ENCODE measurements at places on chromosomes 4 and X.

GRCh38 chr4:26803211-26803861 lies 57.3 kb upstream of the STIM2 start:
- no peak for DNase-seq

- DNase-seq = no peak
Measured at GRCh38 chr4:153122855-153123254, 81.4 kb upstream of the TRIM2 start.

DNA sequence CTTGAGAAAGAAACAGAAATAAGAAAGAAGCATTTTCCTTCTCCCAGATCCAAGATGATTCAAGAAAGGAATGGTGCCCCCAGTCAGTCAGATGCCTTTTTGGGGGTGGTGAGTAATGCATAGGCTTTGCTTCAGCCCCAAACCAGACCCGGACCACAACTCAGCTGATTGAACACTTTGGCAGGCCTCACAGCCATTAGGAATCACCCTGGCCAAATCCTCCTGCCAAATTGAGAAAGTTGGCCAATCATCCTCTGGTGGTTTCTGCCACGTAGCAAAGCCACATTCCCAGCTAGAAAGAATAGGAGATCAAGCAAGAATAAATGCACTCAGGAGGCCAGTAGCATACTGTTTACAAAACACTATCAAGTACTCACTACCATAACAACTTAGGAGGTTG lies 33.7 kb downstream of the FRMD7 start:
- no peak for DNase-seq

- no peak for DNase-seq
Measured at GRCh38 chrX:112654871-112655270, 24.9 kb downstream of the LHFPL1 start.

- no peak for DNase-seq
Measured at GRCh38 chr4:57199267-57199666, 89.1 kb upstream of the IGFBP7 start.

DNA sequence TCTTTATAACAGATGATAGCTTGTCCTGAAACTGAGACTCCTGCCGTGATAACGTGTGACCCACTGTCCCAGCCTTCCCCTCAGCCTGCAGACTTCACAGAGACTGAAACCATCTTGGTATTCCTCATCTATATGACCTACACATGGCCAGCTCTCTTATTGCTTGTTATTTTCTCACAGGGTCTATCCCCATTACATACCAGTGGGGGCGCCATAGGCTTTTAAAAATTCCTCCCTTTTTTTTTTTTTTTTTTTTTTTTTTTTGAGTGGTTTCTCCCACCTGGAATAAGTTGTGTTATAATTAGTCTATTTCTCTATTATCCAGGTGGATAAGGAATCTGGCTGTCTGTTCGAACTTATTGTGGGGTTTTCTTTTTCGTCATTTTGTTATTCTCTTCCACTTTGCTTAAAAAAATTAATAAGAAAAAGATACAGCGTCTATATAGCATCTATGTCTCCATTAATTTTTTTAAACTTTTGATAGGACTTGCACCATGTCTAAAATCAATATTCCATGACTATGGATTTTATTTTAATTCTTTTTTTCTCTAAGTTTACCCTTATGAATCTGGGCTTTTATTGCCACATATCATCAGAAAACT lies 47.2 kb downstream of the GYG2 start:
- DNase-seq = no peak

- no peak for DNase-seq
Measured at GRCh38 chrX:22165732-22166457, 106.8 kb upstream of the CBLL2 start.

GRCh38 chr4:42159271-42160001 lies 7.0 kb upstream of the BEND4 start:
- DNase-seq = no peak

DNA sequence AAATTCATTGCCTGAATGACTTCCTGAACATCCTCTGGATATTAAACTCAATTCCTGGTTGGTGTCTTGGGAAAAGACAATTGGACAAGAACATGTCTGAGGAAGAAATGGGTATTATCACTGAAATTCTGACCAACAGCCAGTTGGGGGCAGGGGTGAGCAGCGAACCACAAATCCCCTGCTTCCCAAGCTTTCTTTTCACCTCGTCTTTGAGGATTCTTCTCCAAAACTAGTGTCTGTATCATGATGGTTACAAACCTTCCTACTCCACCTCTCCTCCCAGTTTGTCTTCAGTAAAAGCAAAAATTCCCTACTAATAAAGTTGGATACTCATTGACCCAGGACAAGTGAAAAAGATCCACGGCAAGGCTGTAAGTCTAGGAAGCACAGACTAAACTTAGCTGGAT lies 48.3 kb upstream of the WDR1 start:
- no peak for DNase-seq

DNA sequence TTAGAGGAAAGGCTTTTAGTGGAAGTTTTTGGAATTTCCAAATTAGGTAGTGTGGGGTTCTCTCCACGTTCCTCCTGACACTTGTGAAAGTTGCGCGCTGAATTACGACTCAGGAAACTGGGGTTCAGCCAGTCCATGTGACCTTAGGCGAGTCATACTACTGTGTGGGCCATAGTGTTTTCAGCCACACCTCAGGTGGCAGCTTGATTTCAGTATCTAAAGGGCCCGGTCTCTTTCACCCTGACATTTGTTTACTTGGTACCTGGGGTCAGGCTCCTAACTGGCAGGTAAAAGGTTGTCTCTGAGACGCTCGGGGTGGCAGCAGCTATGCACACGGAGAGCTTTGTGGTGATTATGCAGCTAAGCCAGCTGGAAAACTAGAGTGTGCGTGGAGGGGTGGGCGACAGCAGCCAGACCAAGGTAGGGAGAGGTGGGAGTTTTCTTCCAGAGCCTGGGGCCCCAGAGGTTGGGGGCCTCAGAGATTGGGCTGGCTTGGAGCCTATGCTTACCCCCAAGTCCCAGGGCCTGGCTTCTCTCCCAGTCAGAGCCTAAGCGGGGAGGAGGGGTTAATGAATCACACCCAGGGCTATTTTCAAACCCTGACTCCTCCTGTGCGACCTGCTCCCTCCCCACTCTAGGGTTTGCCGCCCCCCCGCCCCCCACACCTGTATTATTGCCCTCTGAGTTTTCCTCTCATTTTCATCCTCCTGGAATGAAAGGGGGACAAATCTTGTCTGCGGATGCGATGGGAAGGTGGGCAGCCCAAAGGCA lies 47.2 kb downstream of the STARD8 start:
- no peak for DNase-seq

DNA sequence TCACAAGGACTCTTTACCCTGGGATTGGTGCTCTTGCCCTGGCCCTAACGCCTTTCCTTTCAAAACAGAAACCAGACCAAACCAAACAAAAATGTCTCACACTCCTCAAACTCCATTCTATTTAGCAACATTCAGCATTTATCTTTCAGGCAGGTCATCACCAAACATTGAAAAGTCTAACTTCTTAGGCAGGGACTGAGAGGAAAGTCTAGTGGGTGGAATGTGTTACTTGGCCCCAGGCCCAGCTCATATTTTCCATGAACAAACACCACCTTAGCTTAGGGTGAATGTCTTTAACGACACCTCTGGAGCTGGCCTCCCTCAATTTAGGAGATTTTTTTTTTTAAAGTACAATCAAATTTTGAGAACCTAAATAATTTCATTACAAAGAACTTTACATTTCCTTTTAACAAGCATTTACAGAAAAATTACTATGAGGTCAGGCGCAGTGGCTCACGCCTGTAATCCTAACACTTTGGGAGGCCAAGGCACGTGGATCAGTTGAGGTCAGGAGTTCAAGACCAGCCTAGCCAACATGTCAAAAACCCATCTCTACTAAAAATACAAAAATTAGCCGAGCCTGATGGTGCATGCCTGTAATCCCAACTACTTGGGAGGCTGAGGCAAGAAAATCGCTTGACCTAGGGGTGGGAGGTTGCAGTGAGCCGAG lies 10.2 kb upstream of the N4BP2 start:
- DNase-seq = peak; percentile 20

DNA sequence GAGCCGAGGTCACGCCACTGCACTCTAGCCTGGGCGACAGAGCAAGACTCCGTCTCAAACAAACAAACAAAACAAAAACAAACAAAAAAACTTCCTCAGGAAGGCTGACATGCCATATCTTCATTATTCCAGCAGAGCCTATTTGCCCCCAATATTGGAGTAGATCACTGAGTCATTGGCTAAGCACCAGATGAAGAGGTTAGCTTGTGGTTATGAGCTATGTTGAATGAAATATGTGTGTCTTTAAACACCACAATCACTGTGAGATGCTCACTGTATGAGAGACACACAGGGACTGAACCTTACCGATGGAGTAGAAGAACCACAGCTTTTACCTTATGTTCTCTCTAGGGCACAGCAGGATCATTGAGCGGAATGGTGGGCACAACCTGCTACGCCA lies 122.1 kb upstream of the EOLA2 start:
- DNase-seq = no peak

- DNase-seq = no peak
Measured at GRCh38 chrX:23334848-23335599, at the start of gene PTCHD1. Gene PTCHD1, plus strand, starts transcription at chrX:23334849. Its CDS starts 27 bp downstream, at chrX:23334876.

GRCh38 chr4:22762548-22762947 lies 69.8 kb downstream of the GBA3 start:
- DNase-seq = no peak

DNA sequence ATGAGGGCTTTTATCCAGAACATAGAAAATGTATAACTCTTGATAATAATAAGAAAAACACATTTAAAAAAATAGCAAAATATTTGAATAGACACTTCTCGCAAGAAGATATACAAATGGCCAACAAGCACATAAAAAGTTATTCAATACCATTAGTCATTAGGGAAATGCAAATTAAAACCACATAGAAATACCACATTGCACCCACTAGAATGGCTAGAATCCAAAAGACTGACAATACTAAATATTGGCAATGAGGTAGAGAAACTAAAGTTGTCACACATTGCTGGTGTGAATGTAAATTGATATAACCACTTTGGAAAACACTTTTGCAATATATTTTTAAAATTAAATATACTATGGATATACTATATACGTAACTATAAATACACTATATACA lies 754.3 kb upstream of the MAGEB2 start:
- DNase-seq = no peak

- no peak for DNase-seq
Measured at GRCh38 chrX:123274796-123275195, 90.7 kb downstream of the GRIA3 start.

- DNase-seq = no peak
Measured at GRCh38 chr4:84689197-84689596, 106.3 kb downstream of the CDS1 start.
